ENCODE measurements at places on chromosomes 6 and 20.

DNA sequence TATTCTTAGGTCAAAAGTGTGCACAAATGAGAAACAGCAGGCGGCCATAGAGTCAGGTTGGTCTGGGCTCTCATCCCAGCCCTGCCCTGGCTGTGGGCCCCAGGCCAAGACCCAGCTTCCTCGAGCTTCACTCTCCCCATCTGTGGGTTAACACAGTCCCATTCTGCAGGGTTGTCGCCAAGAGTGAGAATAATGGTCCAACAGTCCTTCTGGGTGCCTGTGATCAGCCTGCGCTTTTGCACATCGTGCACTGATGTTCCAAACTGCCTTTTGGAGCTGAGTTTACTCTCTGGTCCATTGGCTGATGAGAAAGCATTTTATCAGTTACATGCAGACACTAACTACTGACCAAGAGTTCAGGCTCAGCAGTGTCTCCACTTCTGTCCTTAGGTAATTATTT, 82.6 kb downstream of the INSM1 start:
- DNase-seq = no peak

- no peak for DNase-seq
These were observed 246.7 kb upstream of the AFDN start for GRCh38 chr6:167579806-167580618.

DNA sequence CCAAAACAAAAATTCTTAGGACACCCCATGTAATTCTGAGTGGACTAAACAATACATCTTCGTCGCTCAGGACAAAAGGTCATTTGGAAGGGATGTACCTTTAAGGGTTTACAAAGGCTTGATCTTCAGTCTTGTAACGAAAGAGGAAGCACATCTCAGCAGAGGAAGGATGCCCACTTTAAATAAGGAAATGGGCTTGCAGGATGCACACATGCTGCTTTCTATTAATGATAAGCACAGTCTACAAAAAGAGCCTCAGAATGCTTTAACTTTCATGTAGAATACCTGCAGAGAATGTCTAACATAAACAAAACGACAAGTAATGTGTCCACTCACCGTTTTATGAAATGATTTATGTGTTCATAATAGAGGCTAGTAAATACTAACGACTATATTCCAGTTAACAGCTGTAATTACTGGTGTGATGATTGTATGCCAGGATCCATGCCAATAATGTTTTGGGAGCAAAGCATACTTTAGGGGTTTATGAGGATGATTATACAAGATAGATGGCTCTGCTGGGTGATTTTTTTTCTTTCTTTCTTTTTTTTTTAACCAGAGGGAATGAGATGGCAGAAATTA, 216.9 kb downstream of the GMDS start:
- DNase-seq = no peak

DNA sequence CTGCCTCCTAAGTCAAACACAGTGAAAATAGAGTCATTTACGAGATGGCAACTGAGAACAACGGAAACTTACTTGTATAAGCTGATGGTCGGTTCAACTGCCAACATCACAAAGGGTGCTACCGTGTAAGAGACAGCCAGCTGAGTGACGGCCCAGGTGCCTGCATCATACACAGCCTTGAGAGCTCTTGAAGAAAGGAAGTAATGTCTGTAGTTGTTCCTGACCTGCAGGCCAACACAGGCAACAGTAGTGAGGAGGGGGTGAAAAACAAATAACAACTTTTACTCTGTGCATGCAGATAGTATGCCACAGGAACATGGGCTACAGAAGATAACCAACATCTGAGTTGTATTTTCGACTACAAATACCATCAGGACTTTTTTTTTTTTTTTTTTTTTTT, 102.7 kb downstream of the MBOAT1 start:
- DNase-seq = no peak

GRCh38 chr6:108179741-108180140, 13.9 kb downstream of the NR2E1 start:
- no peak for DNase-seq

- DNase-seq = no peak
These were observed 85.7 kb downstream of the SHLD1 start for GRCh38 chr20:5835871-5836270.

DNA sequence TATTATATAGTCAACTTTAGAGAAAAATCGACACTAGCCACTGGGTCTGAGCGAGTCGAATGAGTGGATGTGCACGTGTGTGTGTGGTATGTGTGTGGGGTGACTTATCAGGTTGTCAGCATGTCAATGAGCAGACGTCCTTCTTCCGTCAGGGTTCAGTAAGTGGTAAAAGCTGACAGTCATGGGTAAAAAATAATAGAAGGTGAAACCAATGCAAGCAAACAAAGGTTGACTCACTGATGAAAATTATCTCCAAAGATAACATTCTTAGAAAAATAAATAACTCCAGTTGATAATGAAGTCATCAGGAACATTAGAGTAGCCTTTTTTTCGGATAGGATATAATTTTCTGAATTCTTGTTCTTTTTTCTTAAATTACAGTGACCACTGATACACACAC, 243.8 kb upstream of the FOXQ1 start:
- DNase-seq = no peak

- DNase-seq = no peak
These were observed 8.9 kb downstream of the ABRACL start for GRCh38 chr6:139037490-139037889.

- no peak for DNase-seq
These were observed 12.7 kb upstream of the EFHC1 start for GRCh38 chr6:52407467-52407866.

DNA sequence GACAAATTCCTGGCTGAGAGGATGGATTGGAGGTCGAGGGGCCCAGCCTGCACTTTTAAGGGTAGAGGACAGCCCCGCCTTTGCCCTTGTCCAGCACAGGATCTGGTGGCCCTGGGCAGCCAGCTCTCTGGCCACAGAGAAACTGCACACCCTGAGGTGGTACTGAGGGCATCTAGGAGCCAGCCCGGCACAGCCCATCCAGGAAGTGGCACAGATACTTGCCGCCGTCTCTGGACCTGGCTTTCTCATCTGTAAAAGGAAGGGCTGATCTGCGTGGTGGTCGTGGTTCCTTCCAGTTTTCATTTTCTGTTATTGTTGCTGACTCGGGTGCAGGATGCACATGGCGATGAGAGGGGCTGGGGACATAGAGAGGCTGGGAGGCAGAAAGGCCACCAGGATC, 16.0 kb upstream of the SLC22A7 start:
- no peak for DNase-seq

GRCh38 chr6:106764353-106764980, 135.1 kb downstream of the QRSL1 start:
- no peak for DNase-seq

DNA sequence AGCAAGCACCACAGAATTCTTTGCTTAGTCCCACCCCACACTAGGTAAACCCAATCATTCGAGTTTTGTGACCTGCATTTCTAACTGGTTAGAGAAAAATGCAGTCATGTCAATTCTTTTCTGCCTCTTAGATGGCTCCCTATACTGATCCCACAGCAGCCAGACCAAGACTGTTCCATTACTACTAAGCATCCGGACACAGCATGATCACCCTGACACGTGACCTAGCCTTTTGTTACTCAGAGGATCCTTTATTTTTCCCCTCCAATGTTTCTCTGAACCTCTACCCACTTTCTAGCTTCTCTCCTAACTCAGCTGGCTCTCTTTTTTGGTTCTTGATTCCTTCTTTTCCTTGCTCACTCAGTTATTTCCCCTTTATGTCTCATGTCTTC, 87.9 kb downstream of the PDE10A start:
- DNase-seq = no peak

GRCh38 chr20:45322952-45323383, 14.9 kb upstream of the MATN4 start:
- DNase-seq = no peak

- no peak for DNase-seq
These were observed 25.7 kb downstream of the KCNG1 start for GRCh38 chr20:50996901-50997865.

- no peak for DNase-seq
These were observed 109.9 kb downstream of the PSMB1 start for GRCh38 chr6:170443151-170443662.

GRCh38 chr6:134948691-134949090, 1.2 kb downstream of the ALDH8A1 start:
- DNase-seq = no peak

- DNase-seq = no peak
These were observed 82.0 kb downstream of the SERAC1 start for GRCh38 chr6:158086054-158086503.

DNA sequence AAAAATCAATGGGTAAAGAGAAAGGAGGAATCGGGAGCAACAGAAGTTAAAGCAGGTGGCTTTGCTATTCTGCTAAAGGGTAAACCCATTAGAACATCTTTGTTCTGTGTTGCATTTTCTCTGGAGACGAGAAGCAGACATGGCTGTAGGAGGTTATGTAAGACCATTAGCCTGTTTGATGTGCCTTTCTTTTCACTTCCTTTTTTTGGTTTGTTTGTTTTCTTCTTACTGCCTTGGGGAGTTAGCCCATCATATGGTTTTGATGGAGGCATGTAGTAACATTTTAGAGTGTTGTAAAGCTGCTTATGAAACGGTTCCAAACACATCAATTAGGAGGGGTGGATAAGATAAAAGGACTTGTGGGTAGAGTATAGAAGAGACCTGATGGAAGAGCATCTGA, 131.0 kb downstream of the DOK5 start:
- no peak for DNase-seq

- DNase-seq = no peak
These were observed 28.3 kb upstream of the LOC128125822 start for GRCh38 chr6:63543982-63544381.

DNA sequence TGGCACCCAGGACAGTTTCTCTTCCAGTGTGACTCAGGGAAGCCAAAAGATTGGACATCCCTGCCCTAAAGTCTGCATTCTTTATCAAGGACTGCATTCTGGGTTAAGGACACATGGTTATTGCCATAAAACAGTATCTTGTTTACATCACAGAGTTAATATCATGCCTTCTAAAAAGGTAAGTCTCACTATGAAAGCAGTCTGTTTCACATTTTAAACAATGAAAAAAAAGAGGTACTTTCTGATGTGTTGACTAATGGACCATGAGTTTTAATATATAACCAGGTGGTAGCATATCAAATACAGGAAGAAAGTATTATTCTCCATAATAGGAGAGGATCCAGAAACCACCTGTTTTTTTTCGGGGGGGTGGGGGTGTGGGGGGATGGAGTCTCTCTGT, 93.7 kb downstream of the TIAM2 start:
- no peak for DNase-seq

DNA sequence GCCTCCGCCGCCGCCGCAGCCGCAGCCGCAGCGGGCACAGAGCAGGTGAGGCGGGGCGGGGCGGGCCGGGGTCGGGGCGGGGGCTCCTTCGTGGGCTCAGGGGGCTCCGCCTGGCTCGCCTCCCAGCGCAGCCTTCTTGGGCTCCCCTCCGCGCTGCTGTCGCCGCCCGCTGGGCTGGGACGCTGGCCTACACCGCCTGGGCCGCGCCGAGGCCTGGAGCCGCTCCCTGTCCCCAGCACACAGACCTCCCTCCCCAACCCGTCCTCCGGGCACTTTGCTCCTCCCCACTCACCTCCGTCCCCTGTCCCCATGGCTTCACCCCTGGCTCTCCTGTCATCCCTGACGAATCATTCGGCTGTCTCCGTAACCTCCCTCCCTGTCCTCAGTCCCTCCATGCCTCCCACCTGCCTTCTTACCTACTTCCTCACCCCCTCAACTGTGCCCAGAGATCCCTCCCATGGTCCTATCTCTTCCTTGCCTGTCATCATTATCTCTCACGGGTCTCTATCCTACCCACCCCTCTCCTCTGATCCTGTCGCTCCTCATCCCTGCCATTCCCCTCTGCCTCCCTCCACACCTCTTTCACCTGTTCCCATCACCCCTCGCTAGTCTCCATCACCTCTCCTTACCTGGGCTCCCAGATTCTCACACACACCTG, 512 bp downstream of the TTBK1 start:
- no peak for DNase-seq

DNA sequence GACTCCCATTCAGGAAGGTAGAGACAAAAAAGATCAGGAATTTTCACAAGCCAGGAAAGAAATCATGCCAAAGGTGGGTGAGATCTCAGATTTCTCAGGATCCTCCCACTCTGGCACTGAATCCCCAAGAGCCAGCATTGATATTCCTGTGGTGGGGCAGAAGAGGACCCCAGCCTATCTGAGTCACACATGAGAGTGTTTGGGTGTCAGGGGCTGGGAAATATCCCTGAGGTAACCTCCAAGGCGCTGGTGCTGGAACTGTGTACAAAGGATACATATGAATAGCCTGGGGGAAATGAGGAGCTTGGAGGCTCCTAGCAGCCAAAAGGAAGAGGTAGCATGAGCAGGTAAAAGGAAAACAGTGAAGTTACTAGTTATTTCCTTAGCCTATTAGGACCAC, 369.4 kb downstream of the BTBD9 start:
- DNase-seq = no peak

- no peak for DNase-seq
These were observed 9.2 kb upstream of the IL22RA2 start for GRCh38 chr6:137182654-137183073.

DNA sequence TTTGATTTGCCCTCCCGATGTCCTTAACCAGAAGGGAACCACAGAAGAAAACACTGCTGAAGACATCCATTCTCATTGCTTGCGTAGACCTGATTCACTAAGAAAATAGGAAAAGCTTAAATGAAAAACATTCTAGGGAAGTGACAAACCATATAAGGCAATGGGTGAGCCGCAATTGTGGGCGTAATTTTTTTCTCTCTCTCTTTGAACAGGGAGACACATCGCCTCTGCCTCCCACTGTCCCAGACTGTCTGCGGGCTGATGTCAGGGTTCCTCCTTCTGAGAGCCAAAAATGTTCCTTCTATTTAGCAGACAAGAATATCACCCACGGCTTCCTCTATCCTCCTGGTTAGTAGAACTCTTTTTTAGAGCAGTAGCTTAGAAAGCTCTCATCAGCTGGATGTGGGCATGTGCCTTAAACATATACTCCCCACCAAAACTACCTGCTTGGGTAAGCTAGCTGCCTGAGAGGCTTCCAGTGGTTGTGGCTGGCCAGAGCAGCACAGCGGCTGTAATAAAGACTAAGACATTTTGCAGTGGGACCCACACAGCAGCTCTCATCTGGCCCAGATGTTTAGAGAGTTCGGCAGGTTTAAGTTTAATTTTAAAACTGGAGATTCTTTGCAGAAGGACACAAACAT, 22.7 kb upstream of the CTAGE9 start:
- DNase-seq = no peak

GRCh38 chr6:109303640-109304283, 78.5 kb downstream of the CD164 start:
- no peak for DNase-seq
